NCI-H1694 treated with DMSO at 0.1 percent for 48 hours (cell line): ENCODE measurements at places on chromosomes 4 and X.
A peak's percentile ranks its signal among the peaks of the same experiment; 100 is the strongest.

GRCh38 chr4:5821665-5822358, 71.1 kb downstream of the CRMP1 start:
- DNase-seq, result no peak

GRCh38 chrX:15468036-15468435, 25.1 kb downstream of the PIR start:
- DNase-seq, result peak; percentile 53

DNA sequence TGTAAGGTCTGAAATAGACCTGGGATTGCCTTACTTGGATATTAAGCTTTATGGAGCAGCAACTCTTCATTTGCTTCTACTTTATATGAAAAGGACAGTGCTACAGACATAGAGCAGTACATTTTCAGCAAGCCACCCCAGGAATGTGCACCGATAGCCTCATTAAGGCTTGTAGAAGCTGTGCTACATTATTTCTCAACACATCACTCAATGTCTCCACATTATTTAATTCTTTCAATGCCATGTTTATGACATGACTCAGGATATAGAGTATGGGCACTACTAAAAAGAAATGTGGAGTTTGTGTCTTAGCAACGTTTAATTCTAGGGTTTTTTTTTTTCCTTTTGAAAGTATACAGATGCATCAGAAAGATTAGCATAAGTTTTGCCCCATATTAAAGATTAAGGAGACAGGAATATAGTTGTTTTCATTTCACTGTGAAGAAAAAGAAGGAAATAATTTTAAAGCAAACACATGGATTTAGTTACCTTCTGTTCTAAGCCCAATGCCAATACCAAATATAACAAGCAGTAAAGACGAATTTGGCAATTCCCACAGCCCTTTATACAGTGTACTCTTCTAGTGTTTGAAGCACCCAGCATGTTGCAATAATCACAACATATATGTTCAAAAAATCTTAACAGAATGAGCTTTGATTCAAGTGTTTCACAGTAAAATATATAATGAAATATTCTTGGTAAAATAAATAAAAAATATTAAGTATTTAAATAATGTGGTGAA, 2140.1 kb upstream of the AGA start:
- no peak for DNase-seq

GRCh38 chr4:142265536-142265935, 580.6 kb downstream of the INPP4B start:
- DNase-seq, result no peak

- DNase-seq, result peak; percentile 49
Measured at GRCh38 chr4:153750197-153750817, 9.5 kb downstream of the RNF175 start.

DNA sequence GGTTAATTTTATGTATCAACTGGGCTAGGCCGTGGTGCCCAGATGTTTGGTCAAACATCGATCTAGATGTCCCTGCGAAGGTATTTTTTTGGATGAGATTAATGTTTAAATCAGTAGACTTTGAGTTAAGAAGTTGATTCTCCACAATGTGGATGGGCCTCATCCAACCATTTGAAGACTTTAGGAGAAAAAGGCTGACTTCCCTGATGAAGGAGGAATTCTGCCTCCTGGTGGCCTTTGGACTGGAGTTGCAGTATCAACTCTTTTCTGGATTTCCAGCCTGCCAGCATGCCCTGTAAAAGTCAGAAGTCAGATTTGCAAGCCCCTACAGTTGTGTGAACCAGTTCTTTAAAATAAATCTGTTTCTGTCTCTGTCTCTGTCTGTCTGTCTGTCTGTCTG, 91.4 kb downstream of the STK32B start:
- DNase-seq, result no peak

DNA sequence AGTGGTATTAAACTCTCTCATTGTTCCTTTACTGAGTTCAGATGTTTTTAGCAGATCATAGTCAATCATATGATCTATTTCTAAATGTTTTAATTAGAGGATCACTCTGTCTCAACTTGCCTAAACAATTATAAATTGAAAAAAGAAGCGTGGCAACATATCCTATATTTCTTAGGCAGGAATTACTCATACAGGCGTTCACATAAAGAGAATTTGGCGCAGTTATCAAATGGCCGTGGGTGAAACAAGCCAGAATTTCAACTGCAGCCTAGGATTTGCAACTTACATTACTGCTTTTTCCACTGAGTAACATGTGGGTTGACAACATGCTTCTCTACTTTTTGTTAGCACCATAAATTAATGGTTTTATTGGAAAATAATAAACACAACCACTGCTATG, 141.3 kb downstream of the CPE start:
- no peak for DNase-seq

DNA sequence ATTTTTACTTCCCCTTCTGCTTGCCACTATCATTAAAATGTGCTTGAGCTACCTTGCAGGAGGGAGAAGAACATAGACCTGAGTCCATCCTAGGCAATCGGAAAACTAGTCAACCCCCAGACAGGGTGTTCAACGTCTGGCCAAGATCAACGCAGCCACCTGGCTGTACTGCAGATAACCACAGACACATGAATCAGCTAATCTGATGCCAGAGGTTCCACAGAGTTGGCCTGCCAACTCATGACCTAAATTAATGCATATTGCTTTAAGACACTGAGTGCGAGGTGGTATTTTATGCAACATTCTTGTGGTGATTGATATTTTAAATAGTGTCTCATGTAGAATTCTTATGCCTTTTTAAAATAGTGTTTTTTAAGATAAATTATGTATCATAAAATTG, 1283.8 kb upstream of the PABPC4L start:
- DNase-seq, result no peak

GRCh38 chr4:128940971-128941370, 131.5 kb downstream of the JADE1 start:
- no peak for DNase-seq

DNA sequence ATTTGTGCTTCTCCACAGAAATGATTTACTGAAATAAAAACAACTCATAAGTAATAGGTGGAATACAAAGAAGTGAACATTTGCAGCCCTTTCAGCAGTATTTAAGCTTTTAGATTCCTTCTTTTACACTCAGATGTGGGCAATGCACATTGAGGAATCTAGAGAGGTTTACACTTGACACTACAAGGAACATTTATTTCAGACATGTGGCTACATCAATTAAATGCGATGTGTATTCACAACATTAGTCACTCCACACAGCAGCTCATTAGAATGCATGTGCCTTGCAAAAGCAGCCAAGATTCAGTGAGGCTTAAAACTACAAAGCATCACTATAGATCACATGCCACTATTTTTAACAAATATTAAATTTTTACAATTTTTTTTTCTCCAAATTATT, 480.7 kb downstream of the INPP4B start:
- DNase-seq, result no peak

GRCh38 chr4:5749568-5749967, 38.6 kb downstream of the EVC start:
- no peak for DNase-seq

- no peak for DNase-seq
Measured at GRCh38 chr4:145484225-145484846, 2.7 kb downstream of the SMAD1 start.

DNA sequence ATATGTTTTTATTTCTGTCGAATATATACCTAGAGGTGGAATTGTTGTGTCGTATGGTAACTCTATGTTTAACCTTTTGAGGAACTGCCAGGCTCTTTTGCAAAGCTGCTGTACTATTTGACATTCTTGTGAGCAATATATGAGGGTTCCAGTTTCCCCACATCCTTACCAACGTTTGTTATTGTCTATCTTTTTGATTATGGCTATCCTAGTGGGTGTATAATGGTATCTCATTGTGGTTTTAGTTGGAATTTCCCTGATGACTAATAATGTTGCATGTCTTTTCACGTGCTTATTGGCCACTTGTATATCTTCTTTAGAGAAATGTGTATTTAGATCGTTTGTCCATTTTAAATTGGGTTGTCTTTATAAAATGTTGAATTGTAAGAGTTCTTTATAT, 24.5 kb downstream of the REPS2 start:
- no peak for DNase-seq

GRCh38 chr4:161525121-161525520, 638.7 kb downstream of the FSTL5 start:
- no peak for DNase-seq

DNA sequence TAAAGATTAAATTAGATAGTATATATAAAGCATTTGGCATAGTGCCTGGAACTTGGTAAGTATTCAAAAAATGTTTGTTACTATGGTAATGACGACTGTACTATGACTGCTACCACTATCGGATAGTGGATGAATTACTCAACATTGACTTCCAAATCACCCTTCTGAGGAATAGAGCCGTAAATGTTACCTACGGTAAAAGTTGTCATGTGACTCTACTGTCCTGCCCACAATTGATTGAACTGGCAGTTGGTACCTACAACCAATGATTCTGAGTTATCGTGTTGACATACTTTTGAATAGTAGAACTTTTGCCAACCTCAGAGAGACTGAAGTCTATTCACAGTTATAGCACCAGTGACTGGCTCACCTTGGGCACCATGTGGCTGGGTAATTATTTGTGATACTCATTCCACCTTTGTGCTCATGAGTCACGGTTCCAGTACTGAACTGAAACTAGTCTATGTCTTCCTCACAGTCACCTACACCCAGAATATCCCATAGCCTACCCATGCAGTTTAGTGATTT, 185.5 kb upstream of the PITX2 start:
- no peak for DNase-seq

DNA sequence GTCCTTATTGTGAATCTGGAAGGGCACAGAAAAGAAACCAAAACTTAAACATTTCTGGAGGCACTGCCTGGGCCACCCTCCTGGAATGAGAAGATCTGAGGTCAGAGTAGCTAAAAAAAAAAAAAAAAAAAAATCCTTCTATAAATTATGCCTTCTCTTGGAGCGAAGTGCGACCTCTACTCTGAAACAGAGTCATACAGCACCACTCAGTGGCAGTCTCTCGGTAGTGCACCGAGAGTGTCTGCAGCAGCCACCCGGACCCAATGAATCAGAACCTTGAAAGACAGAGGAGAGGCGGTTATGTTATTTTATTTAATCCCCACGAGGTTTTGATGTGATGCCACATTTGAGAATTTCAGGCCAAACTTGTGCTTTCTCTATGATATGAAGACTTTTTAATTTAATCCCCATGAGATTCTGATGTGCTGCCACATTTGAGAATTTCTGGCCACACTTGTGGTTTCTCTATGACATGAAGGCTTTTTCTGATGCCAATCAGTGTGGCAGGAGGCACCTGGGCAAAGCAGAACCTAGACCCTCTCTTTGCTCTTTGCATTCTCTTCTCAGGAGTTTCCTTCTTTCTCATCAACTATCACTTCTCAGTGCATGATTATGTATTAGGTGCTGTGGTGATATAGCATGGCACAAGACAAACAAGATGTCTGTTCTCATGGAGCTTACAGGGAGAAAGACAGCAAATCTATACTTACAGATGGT, 5.6 kb upstream of the CT47C1 start:
- peak; percentile 36 for DNase-seq

GRCh38 chr4:6960154-6960553, 50.5 kb downstream of the TBC1D14 start:
- peak; percentile 62 for DNase-seq

DNA sequence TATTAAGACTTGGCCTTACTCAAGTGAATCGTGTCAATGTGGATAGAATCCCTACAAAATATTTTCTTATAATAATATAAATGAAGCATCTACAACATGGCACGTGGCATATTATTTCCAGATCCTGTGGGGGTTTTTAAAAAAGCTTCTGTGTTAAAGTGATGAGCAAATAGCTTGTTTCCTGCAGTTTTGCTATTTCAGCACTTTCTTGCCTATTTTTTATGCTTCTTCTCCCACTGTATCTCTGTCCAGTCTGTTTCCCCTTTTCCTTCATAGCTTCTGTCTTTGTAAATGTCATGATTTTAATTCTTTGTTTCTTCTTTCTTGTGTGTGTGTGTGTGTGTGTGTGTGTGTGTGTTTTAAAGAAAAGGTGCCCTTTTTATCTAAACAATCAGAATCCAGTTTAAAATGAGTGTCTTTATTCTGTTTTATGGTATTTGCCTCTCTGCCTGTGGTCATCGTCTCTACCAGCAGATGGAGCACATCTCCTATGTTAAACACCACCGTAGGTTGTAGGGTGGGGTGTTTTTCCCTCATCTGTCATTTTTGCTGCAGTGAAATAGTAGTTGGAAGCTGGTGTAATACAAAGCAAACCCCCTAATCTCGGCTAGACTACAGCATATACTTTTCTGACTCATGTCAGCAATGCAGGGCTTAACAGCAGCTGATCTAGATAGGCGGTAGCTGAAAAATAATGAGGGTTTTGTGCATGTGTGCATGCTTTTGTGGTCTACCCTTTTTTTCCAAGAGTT, 33.1 kb downstream of the FTHL17 start:
- DNase-seq, result no peak

DNA sequence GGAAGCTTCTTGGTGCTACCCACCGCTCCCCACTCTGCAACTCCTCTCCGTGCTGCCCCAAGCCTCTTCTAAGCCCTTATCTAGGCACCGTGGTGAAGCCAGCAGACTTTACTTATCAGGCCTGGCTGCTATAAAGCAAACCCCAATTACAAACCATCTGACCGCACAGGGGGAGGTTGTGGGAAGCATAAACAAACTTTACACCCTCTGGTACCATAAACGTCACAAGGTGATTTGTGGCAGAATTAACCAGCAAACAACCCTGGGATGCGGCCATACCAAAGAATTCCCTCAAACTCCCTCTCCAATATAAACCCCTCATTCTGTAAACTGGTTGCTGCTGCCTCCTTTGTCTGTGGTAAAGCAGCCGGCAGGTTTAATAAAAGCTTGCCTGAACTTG, 55.2 kb downstream of the MAGEC2 start:
- DNase-seq, result no peak

GRCh38 chr4:38056011-38056685, 96.0 kb downstream of the PTTG2 start:
- DNase-seq, result no peak
